ENCODE measurements at places on chromosomes 5 and 9.

- no peak for DNase-seq
Observed at GRCh38 chr5:150595466-150596031, 44.9 kb upstream of the SYNPO start.

DNA sequence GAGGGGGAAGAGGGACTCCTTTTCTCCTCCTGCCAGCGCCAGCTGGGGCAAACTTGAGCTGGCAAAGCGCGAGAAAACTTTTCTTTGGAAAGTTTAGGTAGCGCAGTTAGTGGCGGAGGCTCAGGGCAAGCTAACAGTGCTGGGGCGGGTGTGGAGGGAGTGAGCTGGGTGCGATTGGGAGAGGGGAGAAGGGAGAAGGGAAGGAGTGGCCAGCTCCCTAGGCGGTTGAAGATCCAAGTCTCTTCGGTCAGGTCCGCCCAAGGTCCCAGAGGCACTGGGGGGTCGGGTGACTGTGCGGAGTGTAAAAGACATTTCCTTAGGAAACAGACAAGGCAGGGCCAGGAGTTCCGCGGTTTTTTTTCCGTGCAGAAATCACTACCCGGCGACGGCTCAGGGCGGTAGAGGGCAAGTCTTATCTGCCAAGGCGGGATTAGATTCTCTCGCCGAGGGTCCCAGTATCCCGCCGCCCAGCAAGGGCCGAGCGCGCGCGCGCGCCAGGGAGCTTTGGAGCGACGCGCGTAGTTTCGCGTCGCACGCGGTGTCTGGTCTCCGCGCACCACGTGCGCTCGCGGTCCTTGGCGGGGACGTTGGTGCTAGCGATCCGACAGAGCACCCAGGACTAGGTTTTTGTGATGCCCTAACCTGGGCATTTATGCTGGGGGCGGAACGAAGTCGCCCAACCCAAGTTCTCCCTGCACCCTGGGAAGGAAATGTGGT lies 33.6 kb upstream of the NFIB start:
- no peak for DNase-seq

DNA sequence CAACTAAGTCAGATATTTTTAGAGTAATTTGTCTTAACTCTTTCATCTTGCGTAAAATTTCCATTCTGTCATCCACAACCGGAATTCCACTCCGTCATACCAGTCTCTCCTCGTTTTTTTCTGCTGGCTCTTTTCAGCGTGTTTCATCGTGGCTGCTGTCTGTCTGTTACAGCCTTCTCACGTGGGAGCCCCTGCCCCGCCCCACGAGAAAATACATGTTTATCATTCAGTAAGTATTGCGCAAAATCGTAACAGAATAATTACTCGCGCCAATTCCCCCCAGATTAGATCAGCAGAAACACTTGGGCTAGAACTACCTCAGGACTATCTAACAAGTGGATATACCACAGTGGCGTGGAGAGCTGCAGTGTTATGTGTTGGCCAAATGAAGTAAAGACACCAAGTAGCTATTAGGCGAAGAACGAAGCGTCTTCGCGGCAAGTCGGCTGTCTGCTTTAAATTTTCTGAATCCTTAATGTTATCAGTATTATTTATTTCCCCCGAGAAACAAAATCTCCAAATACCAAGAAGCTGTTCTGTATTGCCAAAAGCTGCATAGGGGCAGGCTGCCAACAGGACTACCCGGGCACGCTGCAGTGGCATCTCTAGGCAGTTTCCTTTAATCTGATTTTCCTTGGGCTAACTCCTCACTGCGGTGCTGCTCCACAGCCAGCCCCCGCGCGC lies 566 bp upstream of the FOCAD start:
- no peak for DNase-seq

DNA sequence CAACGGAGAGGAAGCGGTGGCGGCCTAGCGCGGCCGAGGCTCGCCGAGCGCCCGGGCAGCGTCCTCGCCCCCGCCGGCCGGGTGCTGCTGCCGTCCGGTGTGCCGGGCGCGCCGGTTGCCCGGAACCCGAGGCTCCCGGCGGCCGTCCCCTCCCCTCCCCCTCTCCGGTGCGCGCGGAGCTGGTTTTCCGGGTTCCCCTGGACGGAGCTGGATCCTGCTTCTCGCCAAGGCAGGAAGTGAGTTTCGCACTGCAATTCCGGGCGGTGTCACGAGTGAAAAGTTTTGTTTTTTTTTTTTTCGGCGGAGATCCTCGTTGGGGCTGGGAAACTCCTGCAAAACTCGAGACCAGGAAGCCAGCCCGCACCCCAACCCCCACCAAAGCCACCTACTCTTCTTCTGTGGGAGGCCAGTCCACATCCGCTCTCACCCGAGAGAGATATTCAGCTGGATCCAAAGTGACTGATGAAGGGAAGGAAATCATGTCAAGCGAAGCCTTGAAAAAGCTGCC lies at the start of gene ERBIN:
TSS of gene ERBIN (plus strand) at position 300 of the 508 bp plus-strand sequence. CDS start 66,144 bp downstream, outside the sequence.
- peak; percentile 45 for DNase-seq

DNA sequence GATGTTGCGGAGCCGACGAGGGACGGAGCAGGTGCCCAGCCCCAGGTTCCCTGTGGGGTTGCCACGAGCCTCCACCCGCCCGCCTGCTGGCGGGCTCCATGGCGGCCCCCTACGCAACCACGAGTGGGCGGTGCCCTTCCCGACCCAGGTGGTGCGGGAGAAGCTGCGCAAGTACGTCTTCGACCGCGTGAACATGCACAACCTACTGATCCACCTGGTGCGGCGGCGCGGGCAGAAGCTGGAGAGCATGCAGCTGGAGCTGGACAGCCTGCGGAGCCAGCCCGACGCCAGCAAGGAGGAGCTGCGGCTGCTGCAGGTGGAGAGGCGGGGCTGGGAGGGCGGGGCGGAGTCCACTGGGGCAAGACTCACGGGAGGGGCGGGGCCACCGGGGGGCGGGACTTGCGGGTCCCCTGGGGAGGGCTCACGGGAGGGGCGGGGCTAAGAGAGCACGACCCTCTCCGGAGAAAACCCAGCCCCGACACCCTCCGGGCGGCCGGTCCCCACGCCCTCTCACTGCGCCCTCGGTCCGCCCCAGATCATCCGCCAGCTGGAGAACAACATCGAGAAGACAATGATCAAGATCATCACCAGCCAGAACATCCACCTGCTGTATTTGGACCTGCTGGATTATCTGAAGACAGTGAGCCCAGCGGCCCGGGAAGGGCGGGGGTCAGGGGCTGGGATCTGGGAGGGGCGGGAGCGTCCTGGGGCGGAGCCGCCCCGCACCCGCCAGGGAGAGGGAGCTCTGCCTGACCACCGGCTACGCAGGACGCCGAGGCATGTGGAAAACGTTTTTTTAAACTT lies 3.9 kb downstream of the CCDC183 start:
- DNase-seq = no peak

- DNase-seq = no peak
Observed at GRCh38 chr5:168269937-168270330, 21.5 kb upstream of the WWC1 start.

DNA sequence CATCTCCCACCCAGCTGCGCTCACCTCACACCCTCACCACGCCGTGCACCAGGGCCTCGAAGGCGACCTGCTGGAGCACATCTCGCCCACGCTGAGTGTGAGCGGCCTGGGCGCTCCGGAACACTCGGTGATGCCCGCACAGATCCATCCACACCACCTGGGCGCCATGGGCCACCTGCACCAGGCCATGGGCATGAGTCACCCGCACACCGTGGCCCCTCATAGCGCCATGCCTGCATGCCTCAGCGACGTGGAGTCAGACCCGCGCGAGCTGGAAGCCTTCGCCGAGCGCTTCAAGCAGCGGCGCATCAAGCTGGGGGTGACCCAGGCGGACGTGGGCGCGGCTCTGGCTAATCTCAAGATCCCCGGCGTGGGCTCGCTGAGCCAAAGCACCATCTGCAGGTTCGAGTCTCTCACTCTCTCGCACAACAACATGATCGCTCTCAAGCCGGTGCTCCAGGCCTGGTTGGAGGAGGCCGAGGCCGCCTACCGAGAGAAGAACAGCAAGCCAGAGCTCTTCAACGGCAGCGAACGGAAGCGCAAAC lies 1.1 kb downstream of the POU4F3 start:
- DNase-seq = no peak

DNA sequence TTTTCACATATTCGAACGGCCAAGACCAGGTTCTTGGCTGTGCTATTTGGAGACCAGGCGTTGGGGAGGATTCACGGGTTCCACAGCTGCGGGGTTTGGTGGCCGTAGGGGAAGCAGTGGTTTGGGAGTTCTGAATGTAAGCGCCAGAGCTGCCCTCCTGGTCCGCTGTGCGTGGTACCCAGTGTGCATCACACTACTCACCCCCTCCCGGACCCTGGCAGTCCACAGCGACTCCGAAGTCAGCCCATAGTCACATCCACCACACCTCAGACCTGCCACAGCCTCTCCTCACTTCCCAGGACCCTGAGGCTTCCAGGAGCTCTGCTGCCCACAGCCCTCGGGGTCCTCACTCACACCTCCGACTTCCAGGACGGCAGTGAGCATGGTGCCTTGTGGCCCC lies 26.8 kb downstream of the AMBP start:
- no peak for DNase-seq

DNA sequence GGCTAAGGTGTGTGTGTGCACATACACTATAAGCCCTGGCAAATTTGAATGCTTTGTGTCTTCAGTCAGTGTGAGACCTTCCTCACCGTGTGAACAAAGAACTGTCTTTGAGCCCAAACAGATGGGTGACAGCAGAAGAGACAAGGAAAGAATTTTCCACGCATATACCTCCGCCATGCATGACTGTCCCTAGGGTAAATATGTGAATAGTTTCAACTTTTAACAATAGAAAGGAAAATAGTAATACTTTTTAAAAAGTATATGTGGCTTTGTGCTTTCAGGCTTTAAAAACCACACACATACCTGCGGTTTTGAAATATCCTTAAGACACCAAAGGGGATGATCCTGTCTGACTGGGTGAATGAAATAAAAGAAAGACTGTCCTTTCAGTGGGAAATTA lies 438.6 kb upstream of the MPDZ start:
- DNase-seq = no peak

DNA sequence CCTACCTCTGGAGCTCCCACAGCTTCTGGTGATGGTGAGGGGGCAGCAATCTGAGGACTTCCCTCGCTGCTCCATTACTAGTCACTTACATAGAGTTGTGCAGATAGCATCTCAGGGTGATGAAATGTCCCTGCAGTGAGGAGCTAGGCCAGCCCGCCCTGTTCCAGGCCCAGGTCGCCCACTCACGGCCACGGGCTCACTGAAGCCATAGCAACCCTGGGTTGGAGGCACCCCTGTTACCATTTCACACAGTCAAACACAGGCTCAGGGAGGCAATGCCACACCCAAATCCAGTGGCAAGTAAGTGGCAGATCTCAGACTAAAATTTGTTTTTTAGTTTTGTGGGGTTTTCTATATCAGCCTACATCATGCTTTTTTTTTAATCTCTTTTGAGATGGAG lies 19.6 kb downstream of the SH2D3C start:
- no peak for DNase-seq

DNA sequence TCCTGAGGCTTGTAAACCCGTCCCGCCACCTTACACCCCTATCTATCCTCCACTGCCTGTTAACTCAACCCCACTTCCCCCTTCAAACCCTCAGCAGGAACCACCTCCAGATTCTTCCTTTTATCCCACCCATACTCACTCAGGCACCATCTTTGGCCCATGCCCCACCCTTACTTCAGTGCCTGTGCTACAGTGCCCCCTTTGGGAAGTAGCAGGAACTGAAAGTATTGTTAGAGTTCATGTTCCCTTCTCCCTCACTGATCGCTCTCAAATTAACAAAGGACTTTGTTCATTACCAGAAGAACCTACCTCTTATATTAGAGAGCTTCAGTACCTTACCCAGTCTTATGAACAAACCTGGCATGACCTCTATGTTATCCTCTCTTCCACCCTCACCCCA lies 92.2 kb upstream of the MOCS2 start:
- DNase-seq = no peak

- no peak for DNase-seq
Observed at GRCh38 chr9:118529624-118530214, 825.5 kb downstream of the TLR4 start.

DNA sequence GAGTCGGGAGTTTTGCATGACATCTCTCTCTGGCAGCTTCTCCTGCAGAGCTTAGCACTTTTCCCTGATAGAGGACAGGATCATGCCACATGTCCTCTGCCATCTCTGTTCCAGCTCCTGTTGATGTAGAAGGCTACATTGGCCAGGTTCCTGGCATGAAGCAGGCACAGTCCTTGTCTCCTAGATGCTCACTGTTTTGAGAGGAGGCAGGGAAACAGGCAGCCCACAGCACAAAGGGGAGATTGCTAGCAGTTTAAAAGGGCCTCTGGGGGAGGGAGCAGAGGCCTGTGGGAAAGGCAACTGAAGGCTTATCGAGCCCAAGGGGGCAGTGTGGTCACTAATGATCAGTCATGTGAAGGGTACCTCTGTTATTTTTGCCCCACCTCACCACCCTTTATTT lies 10.7 kb downstream of the ARHGAP26 start:
- no peak for DNase-seq

- no peak for DNase-seq
Observed at GRCh38 chr9:136086213-136086881, 8.7 kb downstream of the NACC2 start.

GRCh38 chr9:8036914-8037524 lies 237.4 kb upstream of the DMAC1 start:
- DNase-seq = no peak

DNA sequence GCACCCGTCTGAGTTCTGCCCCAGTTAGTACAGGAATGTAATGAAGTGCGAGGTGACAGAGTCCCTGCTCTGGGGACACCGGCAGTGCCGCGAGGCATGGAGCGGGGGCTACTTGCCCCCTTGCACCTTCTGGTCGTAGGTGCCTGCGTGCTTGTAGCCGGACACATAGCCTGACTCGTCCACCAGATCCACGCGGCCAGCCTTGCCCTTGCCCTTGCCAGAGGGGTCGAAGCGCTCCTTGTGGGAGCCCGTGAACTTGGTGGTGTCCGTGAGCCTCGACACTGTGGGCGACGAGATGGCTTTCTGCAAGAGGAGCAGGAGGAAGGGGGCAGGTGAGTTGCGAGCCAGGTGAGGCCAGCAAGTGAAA lies 28.2 kb downstream of the TPPP start:
- DNase-seq = no peak

DNA sequence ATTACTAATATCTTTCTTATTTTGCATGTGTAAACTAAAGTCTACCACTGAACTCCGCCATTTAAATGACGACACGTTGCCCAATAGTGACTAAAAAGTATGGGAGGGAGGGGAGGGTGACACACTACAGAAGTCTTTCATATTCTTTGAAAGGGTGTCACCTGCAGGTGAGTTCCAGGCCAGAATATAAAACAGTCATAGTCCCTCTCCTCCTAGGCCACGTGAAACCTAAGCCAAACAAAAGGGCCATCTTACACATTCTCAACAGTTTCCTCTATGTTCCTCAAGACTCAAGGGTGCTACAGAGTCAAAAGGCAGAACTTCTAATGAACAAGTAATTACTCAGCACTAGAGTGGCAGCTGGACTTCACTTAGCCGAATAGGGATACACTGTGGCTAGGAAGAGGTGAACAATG lies 6.4 kb downstream of the CEMIP2 start:
- DNase-seq = no peak

DNA sequence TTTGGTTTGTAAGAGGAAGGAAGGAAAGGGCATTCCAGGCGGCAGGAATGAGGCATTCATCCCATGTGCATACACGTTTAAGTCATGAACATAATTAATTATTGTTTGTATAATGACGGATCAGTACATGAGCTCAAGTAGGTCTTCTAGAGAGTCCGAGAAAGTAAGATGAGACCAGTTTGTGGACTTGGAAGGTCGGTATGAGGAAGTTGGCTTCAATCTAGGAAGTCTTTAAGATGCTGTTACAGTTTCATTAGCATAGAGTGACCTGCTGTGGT lies 2.1 kb downstream of the GTF3C4 start:
- DNase-seq = no peak

GRCh38 chr5:170411100-170411499 lies 21.9 kb upstream of the KCNMB1 start:
- DNase-seq = no peak
